ENCODE measurements at places on chromosomes 1 and 21.
A peak's percentile ranks its signal among the peaks of the same experiment; 100 is the strongest.

GRCh38 chr1:234554218-234554697 lies 55.7 kb downstream of the IRF2BP2 start:
- no peak for DNase-seq

DNA sequence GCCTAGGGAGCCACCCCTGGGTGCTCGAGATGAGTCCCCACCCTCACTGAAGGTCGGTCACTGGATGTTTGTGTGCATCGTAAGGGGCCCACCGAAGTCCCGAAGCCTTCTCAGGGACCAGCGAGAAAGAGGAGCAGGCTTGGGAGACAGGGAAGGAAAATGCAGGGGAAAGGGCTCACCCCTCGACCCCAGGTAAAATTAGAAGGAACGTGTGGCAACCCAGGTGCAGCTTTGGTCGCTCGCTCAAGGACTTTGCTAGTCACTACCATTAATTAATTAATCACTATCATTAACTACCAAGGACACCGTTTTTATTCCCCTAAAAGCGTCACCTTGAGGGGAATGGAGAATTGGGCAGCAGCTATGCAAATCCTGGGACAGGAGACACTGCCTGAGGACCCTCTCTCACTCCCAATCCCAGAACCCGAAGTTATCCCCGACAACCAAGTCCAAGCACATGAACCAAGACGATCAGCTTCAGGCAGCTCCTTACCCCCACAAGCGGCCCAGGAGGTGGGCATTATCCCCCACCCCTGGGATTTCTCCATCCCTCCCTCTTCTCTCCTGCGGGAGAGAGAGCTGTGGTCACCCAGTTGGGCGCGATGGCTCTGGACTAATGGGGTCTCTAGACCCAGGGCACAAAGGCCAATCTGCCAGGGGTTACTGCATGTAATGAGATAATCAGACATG lies 4.2 kb upstream of the SIM2 start:
- no peak for DNase-seq

GRCh38 chr1:46623743-46624644 lies 7.4 kb upstream of the MOB3C start:
- DNase-seq, result no peak

DNA sequence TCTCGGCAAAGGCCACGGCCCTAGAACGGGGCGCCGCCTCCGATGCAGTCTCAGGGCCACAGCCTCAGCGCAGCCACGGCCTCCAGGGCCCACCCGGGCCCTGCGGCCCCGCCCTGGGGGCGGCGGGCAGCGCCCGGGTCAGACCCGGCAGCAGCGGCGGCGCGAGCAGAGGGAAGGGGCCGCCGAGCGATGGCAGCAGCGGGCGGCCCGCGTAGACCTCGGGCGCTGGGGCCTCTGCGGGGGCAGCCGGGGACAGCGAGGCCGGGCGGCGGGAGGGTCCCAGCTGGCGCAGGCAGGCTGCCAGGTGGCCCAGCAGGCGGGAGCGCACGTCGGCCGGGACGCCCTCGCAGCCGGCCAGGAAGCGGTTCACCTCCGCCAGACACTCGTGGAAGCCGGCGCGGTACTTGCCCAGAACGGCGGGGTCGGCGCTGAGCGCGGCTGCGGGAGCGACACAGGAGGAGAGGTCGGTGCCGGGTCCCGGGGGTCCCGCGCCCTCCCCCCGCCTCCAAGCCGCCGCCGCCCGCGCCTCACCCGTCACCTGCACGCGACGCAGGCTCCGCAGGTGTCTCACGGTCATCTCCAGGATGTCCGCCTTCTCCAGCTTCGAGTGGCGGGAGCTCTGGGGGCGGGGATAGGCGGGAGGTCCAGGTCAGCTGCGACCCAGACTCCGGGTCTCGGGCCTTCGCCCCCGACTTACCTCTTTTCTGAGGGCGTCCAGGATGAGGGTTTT lies 737 bp downstream of the HES4 start:
- no peak for DNase-seq

- no peak for DNase-seq
These were observed 46.5 kb downstream of the MORN1 start for GRCh38 chr1:2344744-2345296.

DNA sequence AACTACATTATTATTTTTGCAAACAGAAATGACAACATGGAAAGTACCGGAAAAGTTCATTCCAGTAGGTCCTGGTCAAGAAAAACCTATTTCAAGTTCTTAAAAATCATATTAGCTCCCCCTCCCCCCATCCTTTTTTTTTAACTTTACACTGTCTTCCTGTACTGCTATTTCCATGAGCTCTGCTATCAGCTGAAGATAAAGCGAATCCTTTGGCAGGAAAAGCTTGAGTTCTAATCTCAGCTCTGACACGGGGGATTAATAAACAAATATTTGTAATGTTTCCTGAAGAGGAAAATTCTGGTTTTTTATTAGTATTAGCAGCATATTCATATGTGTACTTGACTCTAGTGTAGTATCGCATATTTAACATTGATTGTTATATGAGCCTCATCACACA lies 190.7 kb upstream of the ESRRG start:
- DNase-seq, result no peak

- DNase-seq, result no peak
These were observed 2.6 kb downstream of the IFNAR1 start for GRCh38 chr21:33327326-33327725.

DNA sequence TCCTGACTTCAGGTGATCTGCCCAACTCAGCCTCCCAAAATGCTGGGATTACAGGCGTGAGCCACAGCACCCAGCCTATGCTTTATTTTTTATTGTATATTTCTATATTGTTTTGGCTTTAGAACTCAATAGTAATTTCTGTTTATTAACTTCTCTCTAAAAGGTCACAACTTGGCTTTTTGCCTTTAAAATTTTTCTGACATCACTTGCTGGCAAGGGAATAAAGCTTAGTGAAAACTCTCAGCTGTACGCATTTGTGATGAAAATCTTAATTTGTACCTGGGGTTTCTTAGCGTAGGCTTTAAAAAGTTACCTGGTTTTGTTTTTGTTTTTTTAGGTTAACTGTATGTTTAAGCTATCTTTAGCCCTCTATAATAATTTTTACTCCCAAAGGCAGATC lies 36.2 kb downstream of the B3GALNT2 start:
- DNase-seq, result no peak

DNA sequence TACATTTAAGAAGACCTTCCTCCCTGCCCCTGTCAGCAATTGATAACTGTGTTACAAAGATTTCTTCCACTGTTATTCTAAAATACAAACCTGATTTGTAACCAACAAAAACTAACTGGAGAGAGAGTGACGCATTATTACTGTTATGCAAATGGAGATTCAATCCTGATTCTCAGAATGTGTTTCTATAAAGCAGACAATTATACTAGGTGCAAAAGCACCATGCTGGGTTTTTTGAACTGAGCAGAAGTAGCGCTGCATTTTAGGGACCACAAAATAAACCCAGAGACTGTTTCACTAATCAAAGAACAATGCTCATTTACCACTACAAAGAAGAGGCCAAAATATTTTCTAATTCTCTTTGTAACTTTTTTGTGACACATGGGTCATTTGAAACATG lies 13.6 kb upstream of the GBP6 start:
- DNase-seq, result no peak

GRCh38 chr1:995665-996633 lies 3.9 kb downstream of the HES4 start:
- DNase-seq, result no peak

- DNase-seq, result no peak
These were observed 1386.8 kb downstream of the MRPL39 start for GRCh38 chr21:24220446-24220845.

- DNase-seq, result peak; percentile 39
These were observed 92.7 kb downstream of the LRRC8C start for GRCh38 chr1:89725631-89726030.

DNA sequence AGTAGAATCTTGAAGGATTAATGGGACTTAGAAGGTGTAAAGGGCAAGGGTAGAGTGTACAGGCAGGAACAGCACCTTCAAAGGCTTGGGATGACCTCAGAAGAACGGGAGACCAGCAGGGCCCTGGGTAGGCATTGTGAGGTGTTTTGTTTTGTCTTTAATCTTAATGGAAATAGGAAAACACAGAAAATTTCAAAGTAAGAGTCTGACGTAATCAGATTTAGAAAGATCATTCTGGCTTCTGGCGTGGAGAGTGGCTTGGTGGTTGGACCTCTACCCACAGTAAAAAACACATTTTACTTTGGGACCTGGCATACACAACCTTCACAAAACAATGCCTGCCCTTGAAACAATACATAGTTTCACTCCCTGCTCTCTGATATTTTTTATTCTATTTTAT lies 4.1 kb downstream of the MOV10 start:
- DNase-seq, result no peak

GRCh38 chr1:201742955-201743805 lies 85.8 kb upstream of the IPO9 start:
- no peak for DNase-seq

- no peak for DNase-seq
These were observed 4.1 kb upstream of the FAM110D start for GRCh38 chr1:26154750-26155149.
